ENCODE measurements at places on chromosomes 2 and 18.

DNA sequence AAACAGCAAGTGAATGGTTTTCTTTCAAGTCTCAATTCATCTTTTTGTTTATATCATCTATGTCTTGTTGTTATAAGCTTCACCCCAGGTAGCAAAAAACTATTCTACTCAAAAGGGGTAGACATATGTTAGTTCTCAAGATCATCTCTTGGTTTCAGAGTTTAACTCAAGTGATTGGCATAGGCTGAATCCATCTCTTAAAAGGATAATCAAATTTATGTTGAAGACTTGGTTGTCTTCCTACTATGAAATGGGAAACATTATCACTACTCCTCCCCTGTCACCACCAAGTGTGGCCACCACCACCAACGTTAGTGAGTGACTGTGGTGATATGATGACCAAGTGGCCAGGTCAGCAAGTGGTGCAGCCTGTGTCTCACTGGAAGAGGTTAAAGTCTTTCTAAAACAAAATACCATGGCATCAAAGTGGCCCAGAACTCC lies 1.5 kb downstream of the IL1B start:
- no peak for DNase-seq

DNA sequence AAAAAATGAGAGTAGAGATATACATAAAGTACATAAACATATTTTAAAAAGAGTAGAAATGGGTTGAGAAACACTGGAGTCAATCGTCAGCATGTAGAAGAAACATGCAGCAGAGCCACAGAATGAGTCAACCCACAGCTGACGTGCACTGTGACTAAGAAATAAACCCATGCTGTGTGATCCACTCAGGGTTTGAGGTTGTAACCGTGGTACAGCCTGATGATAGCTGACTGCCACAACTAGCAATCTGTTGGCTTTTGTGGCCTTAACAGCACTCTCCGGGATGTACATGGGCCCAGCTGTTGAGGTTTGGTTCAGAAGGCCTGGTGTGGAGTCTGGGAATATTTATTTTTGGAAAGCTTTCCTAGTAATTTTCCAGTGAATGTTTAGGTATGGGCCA lies 554.4 kb upstream of the MEX3C start:
- DNase-seq = no peak

- no peak for DNase-seq
Measured at GRCh38 chr18:75405351-75405750, 22.2 kb downstream of the SMIM21 start.

DNA sequence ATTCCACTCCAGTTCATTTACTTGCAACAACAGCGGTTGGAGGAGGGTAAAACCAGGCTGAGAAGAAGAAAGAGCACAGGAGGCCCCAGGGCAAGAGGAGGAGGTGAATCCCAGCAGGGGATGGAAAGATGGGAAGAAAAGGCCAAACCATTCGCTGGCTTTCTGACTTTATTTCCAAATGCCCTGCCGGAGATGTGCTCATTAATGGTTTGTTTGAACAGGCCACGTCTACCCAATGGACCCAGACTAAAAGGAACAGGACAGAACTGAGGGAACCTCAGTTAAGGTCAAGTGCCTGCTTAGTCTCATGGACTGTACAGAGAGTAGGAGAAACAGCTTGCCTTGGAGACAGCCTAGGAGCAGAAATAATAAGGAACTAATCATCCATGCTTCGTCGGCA lies 121.6 kb upstream of the NDUFV2 start:
- DNase-seq = no peak

- no peak for DNase-seq
Measured at GRCh38 chr2:161990036-161990435, 84.0 kb downstream of the DPP4 start.

GRCh38 chr2:224870341-224870740 lies 154.2 kb upstream of the CCDC195 start:
- DNase-seq = no peak

GRCh38 chr2:85887566-85888019 lies 1.2 kb downstream of the ST3GAL5 start:
- DNase-seq = peak; percentile 74

DNA sequence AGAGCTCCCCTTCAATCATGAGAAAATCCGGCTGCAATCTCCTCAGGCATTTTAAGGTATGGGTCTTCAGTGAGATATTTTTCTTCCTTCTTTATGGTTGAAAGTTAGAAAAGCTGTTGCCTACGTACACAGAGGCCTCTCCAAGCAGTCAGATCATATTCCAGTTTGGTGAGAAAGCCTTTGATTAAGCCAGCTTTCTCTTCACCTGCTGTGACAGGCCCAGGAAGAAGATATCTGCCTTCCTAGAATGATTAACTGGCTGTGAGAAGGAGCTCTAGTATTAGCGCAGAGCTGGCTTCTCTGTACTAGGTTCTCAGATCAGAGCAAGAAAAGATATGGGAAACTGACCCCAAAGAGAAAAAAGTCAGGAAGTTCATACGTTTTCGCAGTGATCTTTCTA lies 585.0 kb upstream of the CHAC2 start:
- no peak for DNase-seq

GRCh38 chr2:8566155-8566670 lies 115.6 kb upstream of the ID2 start:
- DNase-seq = no peak

- DNase-seq = no peak
Measured at GRCh38 chr18:62617793-62618591, 95.2 kb downstream of the ZCCHC2 start.

- DNase-seq = no peak
Measured at GRCh38 chr2:176137252-176137580, 7.7 kb downstream of the HOXD8 start.

DNA sequence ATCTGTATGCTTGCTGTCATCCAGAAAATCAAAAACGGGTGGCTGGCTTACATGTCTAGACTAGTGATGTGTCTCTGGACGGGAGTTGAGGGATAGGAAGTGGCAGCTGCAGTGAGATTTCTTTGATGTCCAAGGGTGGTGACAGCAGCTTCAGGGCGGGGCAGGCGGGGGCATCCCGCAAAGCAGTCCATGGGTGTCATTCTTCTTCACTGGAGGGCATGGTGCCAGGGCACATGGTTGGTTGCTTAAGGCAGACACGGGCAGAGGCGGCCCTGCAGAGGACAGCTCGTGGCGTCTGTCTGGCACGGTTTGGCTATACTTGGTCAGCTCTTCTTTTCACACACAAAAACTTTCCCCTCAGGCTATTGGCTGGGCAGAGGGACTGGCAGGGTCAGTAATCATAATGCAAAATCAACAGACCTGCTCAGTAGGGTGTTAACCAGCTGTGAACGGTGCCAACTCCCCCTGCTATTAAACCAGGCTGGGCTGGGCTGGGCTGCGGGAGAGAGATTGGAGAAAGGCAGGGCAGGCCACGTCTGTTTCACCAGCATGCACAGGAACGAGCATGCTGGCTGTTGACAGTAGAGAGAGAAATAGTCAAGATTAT lies 63.7 kb downstream of the COL4A3 start:
- no peak for DNase-seq

- no peak for DNase-seq
Measured at GRCh38 chr2:64220265-64220664, 76.0 kb upstream of the PELI1 start.

- no peak for DNase-seq
Measured at GRCh38 chr2:113878743-113879142, 11.1 kb upstream of the ACTR3 start.

DNA sequence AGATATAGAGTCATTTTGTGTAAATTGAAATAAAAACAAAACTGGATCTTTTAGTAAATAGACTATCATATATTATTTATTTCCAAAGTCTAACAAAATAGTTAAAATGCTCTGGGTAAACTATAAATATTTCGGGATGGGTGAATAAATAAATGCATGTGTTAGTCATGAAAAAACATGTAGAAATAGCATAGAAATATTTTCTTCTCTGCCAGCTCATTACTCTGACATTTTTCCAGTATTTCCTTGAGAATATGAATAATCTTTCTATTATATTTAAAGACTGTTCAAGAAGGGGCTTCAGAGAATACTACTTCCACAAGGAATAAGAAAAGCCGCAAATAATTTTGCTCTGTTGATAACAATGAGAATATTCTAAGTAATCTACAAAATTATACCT lies 880.4 kb downstream of the TRIB2 start:
- no peak for DNase-seq

DNA sequence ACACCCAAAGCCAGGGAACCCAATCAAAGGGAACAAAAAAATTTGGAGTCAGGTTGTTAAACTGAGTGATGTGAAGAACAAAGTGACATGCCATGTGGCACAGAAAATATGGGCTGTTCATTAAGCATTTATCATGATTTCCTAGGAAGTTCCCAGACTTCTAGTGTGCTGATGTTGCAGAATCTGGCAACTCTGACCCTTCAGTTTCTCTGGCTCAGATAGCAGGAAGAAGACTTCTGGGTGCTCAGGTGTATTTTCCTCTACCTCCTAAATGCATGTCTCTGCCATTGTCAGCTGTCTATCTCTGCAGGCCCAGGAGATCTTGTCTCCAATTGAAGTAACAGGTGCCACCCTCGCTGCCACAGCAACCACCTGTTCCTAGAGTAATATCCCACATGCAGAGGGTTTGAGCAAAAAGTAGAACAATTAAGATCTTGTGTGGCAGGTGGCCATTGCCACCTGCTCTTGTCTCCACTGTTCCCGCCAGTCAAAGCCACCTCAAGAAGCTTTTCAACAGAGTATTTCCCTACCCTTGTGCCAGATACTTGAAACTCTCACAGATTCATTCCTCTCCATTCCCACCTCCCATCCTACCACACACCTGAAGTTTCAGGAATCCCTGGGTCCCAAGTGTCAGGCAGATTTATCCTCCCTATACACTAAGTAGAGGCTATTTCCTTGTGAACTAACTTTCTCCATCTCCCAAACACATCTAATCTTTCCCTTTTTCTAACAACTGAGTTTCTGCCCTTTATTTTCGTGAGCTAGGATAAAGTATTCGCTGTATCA lies 533.7 kb upstream of the CHAC2 start:
- DNase-seq = no peak

- no peak for DNase-seq
Measured at GRCh38 chr18:27581296-27581904, 396.3 kb upstream of the CHST9 start.
